Stimulated activated naive CD8-positive, alpha-beta T cell treated with anti-CD3 and anti-CD28 coated beads, Interleukin-15, Interleukin-2, amounts not matched to agents 100 U/mL and 50 U/mL, for 24 hours (primary cell): ENCODE measurements at places on chromosomes 6 and 20.

DNA sequence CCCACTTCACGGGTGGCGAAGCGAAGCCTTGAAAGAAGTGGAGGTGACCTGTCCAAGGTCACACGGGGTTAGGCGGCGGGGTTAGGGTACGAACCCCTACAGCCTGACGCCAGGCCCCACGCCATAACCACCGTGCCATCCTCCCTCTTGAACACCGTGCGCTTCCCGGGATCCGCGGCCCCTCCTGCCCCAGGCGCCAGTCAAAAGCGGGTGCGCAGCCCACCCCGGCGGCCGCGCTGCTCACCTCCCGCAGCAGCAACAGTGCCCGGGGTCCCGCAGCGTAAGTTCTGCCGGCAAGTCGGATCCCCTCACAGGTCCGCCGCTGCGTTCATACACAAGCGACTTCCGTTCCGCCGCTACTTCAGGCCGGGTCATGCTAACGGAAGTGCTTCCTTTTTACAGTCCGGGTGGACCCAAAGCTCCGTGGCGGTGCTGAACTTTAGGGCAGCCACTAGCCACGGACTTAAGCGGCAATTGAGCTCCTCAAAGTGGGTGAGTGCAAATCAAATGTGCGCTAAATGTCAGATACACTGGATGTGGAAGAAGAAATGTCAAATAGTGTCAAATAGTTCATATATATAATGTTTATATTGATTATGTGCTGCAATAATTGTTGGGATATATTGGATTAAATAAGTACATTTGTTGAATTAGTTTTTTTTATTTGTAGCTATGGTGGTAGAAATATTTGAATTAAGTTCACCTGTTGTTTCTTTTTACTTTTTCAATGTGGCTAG is at the start of gene CDK5RAP1:
CDK5RAP1 (minus strand) TSS at position 336 of the 737 bp plus-strand sequence. CDS start 4,455 bp downstream, outside the sequence.
- DNase-seq = peak; percentile 83

GRCh38 chr20:46523696-46524328 is 10.5 kb upstream of the ZNF334 start:
- no peak for DNase-seq

DNA sequence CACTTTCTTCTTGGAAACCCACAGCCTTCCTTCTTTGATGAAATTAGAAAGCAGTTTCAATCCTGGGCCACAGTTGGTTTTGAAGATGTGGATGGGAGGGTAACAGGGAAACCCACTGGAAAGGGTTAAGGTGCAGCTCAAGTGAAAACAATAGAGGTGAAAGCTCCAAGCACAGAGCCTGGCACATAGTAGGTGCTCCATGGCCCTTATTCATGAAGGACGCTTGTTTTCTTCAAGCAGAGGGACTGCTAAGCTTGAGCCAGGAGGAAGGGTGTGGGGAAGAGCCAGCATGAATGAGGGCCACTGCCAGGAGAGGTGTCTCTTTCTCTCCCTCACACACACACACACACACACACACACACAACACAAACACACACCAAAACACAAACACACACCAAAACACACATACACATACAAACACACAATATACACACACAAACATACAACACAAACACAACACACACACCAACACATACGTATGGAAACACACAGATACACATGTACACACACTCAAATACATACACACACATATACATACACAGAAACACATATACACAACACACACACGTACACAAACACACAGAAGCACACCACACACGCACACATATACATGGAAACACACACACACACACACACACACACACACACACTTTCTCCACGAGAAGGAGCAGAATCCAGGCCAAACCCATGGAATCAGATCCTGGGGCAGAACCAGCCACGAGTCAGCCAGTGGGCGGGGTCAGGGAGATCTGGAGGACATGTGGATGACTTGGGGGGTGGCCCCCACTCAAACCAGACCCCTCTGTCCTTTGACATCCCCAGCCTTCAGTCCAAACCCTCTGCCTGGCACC is 23.7 kb upstream of the RBPJL start:
- no peak for DNase-seq

- no peak for DNase-seq
Observed at GRCh38 chr6:154170106-154170505, 131.1 kb downstream of the OPRM1 start.

DNA sequence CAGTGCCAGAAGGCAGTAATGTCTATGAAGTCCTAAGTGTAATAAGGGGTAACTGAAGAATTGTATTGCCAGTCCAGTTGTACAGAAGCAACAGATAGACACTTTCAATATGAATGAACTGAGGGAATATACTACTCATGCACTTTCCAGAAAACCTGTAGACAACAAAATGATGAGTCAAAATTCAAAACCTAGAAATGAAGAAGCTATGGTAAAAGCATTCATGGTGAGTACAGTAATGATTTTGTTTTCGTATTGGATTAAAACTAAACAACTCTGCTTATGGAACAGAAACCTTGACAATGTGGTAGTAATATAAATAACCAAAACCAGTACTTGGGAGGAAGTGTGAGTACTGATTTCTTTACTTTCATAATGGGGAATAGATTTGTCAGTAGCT is 35.0 kb downstream of the ARMC2 start:
- no peak for DNase-seq

DNA sequence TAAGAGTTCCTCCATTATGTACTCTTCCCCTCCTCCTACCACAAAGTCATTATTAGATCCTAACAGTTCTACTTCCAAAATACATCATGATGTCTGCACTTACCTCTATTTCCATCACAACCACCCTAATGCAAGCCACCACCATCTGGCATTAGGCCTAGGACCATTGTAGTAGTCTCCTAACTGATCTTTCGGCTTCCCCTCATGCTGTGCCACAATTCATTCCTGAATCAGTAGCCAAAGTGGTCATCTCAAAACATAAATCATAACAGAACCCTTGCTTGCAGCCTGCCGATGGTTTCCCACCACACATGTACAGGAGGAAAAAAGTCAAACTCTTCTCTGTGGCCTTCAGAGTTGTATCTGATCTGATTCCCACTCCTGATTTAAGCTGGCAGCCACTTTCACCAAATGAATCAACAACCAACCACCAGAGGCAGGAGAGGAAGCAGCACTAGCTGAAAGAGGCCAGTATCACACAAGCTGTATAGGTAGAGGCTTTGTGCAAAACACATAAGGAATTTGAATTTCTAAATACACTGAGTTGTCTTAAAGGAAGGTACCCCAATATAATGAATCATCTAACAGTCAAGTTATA is 26.1 kb downstream of the FAM184A start:
- no peak for DNase-seq

- DNase-seq = no peak
Observed at GRCh38 chr6:45707176-45707575, 308.5 kb downstream of the CLIC5 start.

DNA sequence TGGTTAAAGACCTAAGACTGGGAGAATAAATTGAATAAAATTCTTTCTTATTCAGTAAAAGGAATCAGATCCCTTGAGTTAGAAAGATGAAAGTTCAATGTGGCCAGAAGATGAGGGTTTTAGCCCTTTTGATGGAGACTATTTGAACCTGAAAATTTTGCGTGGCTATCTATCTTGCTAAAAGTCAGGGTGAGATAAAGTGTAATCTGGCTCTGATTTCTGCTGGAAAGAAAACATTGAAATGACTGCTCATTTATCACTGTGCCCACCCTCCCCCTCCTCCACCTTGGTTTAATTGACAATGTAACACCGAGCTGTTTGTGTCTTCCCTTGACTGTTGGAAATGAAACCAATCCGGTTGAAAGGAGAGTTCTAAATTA is 32.9 kb upstream of the TCF21 start:
- DNase-seq = no peak

- DNase-seq = peak; percentile 30
Observed at GRCh38 chr6:156791320-156791850, 14.2 kb downstream of the ARID1B start.

- DNase-seq = no peak
Observed at GRCh38 chr20:32885185-32885584, 26.5 kb downstream of the EFCAB8 start.

GRCh38 chr6:168719901-168720300 is 278.9 kb downstream of the SMOC2 start:
- no peak for DNase-seq

- no peak for DNase-seq
Observed at GRCh38 chr20:34663213-34663943, 13.5 kb downstream of the PIGU start.
